Mesendoderm (in vitro differentiated cells): ENCODE measurements at places on chromosomes 3 and 15.

DNA sequence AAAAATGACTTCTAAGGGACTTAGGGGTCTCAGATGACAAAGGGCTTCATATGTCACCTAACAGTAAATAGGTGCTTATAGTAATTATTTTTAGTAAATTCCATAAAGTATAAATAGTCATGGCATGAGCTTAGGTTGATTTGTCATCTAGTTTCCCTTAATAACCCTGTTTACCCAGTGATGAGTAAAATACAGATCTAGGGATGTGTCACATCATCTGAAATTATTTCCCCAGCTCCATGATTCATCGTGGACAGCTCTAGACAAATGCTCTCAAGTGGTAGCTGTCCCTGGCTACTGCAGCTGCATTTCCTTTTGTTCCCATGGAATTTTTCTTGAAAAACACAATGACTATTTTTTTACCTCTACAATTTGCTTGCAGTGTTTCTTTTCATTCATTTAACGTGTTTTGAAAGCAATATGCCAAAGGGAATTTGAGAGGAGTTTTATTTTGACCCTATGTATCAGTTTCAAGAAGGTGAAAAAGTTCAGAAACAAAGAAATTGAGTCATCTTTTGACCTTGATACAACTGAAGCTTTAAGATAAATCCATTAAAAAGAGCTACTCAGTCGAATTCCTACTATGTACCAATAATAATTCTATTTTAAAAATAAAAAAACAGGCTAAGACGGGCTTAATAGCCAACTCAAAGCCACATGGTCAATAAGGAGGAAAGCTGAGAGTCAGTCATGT, 241.6 kb downstream of the KCNMB2 start:
- DNase-seq: no peak

DNA sequence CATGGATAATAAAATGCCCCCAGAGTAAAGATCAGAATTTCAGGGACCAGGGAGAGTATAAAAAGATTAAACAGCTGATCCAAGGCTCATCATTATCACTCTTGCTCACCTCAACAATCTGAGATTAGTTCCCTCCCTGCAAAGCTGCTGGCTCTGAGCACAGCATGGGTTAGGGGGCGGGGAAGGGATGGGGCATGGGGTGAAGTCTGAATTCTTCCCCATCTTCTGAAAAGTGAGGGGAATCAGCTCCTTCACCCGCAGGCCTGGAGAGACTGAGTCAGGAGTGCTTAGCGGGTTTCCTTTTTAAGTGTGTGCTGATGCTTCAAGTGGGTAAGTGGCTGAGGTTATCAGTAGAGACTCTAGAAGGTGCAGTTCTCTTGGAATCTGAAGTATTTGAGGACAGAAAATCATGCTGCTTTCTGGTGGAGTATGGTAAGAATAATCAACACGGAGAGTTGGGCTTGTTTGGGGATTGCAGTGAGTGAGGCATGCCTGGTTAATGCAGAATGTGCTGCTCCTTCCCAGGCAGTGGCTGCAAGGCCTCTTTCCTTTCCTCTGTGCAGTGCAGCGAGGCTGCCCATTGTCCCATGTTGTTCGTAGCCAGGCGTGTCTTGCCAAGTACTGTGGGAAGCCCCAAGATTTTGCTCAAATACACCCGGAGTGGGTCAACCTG, 59.2 kb upstream of the TRAK1 start:
- peak; percentile 95 for DNase-seq

GRCh38 chr3:33095436-33095835, 1.5 kb downstream of the GLB1 start:
- no peak for DNase-seq

DNA sequence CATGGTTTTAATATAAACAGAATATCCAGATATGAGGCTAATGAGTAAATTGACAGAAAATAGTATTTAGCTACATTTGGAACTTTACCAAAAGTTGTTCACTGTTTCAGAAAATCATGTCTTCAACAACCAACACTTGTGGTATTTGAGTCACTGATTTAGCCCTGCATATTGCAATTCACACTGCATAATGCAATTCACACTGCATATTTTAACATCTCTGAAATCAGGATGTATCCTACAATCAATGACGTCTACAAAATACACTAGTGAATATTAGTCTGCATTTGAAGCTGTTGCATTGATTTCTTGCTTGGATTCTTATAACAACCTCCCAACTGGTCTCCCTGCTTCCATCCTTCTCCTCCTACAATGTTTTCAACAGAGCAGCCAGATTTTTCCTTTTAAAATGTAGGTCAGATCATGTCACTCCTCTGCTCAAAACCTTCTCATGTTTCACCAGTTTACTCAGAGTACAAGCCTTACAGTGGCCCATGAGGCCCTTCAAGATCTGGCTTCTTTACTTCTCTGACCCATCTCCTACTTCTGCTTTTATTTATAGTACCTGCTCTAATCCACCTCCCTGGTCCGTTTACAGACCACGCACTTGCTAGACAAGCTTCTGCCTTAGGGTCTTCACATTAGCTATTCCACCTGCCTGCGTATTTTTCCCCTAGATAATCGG, 11.4 kb upstream of the RAB11A start:
- DNase-seq: peak; percentile 24

GRCh38 chr3:55630280-55630920, 143.3 kb upstream of the WNT5A start:
- peak; percentile 61 for DNase-seq

GRCh38 chr3:177051411-177051810, 145.9 kb downstream of the TBL1XR1 start:
- peak; percentile 34 for DNase-seq

GRCh38 chr3:37096975-37097374, 77.4 kb downstream of the LRRFIP2 start:
- DNase-seq: no peak

- DNase-seq: no peak
These were observed 90.0 kb downstream of the GAP43 start for GRCh38 chr3:115713284-115713683.

DNA sequence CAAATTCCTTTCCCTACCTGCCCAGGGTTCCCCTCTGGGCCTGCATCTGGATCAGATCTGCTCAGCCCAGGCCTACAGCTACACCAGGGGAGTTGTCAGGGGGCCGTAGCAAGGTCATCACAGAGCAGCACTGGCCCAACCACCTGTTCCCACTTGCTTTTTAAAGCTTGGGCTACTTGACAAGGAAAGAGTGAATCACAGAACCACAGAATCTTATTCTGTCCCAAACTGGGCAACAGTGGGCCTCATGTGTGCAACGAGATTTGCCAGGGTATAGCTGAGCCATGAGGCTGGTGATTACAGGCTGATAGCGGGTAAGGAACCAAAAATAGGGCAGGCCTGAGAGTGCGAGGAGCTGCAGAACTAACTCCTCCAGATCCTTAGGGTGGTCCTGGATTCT, 66.7 kb downstream of the MYLK start:
- no peak for DNase-seq

DNA sequence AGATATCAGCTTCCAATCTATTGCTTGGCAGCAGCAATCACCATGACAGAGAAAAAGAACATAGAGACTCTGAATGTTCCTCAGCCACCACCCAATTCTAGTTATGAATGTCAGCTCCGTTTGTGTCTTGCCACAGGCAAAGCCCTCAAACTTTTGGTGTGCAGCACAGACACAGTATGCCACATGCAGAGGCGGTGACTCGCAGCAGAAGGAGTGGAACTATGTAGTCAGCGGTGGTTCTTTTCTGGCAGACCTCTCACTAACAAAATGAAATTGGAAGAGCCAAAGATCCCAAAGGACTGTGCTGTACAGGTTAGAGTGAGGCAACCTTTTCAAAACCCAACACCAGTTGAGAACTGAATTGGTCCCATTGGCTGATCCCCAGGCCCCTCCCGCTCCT, 220.9 kb downstream of the SLC9A9 start:
- DNase-seq: no peak

DNA sequence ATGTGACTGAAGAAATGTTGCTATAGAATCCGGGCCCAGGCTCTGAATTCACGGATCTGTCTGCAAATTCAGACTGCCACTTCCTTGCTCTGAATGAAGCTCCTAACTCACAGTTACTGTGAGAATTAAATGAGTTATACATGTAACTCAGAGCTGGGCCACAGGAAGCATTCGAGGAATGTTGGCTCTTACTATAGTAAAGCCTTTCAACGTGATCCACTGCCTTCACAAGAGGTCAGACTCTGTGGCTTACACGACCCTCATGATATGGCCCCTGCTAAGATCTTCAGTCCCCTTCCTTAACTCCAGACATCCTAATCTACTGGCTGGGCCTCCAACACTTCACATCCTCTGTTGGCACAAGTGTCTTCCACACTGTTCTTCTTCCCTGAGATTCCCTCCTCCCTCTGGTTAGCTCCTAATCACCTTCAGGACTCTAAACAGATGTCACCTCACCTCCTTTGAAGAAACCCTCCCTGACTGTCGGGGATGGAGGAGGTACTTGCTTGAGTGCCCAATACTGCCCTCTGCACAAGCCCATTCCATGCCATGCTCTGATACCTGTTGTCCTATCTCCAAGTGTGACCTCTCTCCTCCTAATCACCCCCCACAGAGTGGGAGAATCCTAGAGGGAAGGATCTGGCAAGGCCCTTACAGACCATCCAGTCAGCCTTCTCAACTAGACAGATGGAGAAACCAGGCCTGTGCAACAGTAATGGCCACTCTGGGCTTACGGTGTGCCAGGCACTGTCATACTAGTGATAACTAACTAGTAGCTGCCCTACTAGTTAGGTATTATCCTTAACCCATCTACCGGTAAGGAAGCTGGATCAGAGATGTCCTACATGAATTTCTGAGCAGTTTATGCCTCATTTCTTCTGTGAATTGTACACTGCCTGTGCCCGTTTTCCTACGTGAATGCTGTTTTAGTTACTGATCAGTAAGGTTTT, 1.3 kb downstream of the ACTR8 start:
- peak; percentile 73 for DNase-seq

DNA sequence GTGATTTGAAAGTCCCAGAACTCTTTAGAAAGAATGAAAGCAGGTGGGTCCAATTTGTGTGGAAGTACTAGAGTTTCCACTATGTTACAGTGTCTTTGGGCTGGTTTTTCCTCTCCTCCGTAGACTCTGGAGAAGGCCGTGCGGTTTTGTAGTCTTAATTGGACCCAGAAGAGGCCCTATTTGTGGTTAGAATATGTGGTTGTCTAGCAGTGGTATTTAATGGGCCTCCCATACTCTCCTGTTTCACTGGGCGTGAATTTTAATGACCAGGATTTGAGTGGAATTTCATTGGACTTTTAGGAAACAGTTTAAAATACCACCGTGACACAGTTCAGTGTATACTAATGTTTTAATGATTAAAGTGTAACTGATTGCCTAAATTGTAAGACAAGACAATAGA, 182.3 kb downstream of the BBX start:
- DNase-seq: no peak

DNA sequence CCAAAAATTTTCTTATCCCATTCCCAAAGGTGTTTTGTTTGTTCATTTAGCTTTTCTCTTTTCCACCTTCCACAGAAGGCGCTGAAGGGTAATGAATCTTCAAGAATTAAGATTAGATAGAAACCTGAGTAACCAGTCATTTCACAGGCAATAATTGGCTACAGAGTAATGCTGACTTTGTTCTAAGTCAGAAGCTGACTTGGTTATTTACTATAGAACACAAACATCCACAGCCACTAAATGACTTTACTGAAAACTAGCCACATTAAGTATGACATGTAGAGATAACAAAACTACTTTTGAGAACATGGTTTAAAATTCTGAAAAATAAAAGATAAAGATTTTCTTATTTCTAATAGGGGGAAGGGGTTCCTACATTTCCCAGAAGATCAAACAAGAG, 7.8 kb downstream of the CLDND1 start:
- DNase-seq: no peak

- DNase-seq: peak; percentile 62
These were observed 60.2 kb upstream of the ARHGEF26 start for GRCh38 chr3:154061001-154061370.

DNA sequence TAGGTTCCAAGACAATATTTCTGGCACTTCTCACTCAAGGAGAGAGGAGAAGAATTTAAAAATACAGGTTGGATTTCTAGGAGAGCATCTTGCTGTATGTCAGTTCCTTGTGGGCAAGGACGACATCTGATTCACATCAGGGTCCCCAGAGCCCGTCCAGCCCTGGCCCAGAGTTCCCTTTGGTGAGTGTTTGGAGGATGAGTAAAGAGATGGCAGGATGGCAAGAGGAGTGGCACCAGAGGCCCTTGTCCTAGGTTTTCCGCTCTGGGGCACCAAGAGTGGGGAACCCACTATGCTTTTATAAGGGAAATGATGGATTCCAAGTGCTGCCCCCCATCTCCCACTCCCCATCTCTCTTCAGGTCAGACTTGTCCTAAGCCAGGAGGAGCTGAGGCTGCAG, 181.8 kb downstream of the TBC1D2B start:
- DNase-seq: no peak

DNA sequence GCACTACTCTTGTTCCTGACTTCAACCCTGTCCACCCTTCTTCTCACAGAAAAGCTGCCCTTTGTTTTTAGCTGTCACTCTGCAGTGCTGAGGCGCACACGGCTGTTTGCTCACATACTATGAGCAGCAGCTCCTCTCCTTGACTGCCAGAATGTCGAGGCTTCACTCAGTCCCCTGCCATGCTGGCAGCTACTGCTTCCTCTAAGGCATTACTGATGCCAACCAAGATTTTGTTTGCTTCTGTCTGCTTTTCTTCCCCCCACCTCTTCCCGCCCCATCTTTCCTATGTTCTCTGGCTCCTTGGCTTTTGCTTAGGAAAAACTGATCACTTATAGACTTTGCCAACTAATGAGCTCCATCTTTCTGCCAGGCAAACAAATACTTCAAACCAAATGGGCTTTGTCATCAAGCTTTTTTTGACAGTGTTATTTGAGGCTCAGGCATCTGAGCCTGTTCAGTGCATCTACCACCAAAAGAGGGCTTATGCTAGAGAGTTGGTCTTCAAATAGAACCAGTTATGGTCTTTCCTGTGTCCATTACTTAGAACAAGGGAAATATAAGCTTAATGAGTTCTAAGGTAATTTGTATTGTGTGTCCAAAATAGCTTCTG, 81.0 kb downstream of the FBXL2 start:
- no peak for DNase-seq

GRCh38 chr3:195411836-195412235, 31.0 kb downstream of the ACAP2 start:
- DNase-seq: no peak

DNA sequence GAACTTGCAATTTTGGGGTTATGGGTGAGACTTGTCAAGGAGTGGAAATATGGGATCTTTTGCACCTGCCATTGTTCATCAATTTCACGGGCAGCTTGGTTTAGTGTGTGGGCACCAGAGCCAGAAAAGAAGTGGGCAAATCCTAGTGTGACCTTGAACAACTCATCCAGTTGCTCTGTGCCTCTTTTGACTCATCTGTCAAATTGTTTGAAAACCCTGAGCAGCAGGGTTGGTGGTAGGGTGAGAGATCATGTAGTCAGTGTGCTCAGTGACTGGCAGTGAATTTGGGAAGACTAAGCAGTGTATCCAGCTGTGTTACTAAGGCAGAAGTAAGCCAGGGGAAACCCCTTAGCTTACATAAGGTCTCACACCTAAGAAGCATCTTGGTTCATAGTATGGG, 293.0 kb upstream of the TRIM42 start:
- DNase-seq: no peak

GRCh38 chr15:94792196-94792595, 560.8 kb downstream of the MCTP2 start:
- DNase-seq: peak; percentile 7

- no peak for DNase-seq
These were observed 59.8 kb upstream of the ACKR4 start for GRCh38 chr3:132537297-132537696.

- DNase-seq: no peak
These were observed 23.2 kb downstream of the PLXND1 start for GRCh38 chr3:129583289-129583688.
